ENCODE measurements at places on chromosomes 1 and 21.

- DNase-seq = no peak
These were observed 63.6 kb downstream of the NEK7 start for GRCh38 chr1:198220428-198220827.

DNA sequence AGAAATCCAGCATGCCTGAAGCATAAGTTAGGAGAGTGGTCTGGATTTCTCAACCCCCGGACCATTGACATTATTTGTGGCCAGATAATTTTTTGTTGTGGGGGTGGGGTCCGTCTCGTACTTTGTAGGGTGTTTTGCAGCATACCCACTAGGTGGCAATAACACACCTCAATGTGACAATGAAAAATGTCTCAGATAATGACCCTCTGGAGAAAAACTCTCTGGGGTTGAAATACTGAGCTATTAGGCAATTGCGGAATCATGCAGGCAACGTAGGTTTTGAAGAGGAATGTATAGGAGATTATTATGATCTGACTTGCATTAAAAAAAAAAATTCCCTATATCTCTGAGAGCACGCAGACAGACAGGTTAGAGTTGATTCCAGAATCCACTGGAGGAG lies 25.3 kb upstream of the RRP15 start:
- DNase-seq = no peak

DNA sequence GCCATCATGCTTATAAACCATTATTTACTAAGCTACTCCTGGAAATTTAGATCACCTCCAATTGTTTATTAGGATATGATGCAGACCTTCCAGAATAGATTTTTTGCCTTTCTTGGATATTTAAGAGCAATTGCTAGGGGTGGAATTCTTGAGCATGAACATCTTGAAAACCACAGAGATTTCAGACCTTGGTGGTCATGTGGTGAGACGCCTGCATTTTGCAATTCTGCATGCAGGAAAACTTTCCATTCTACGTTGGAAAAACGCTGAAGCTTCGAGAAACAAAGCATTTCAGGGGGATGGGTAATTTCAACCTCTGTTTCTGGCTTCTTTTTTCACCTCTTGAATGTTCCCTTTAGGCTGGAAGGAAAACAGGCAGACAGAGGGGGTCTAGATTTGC lies 596.3 kb downstream of the KIF26B start:
- DNase-seq = no peak

- DNase-seq = no peak
These were observed 19.1 kb downstream of the NPPA start for GRCh38 chr1:11828511-11828910.

DNA sequence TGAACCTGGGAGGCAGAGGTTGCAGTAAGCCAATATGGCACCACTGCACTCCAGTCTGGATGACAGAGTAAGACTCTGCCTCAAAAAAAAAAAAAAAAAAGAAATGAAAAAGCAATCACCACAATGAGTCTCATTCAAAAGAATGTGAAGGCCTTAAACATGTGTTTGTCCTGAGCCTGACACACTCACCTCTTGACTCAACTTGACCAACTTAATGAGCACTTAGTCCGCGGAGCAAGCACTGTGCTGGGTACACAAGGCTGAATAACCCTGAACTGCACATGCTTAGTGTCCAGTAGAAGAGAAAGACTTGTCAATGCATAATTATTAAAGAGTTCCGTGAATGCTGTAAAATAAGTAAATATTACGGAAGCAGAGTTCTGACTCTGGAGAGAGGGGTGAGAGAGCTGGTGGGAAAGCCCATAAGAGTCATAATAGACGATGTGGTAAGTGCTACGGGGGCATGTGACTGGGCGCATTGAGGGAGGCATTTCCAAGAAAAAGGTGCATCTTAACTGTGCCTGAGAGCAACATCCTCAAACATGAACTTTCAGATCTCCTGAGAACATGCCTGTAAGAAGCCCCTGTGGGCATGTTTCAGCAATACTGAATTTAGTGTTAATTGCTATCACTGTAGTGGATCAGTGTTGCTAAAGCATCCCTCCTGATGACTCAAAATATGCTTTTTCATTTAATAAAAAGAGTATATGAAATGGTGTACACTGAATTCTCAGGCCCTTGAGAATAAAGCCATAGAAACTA lies 27.2 kb downstream of the MCOLN2 start:
- no peak for DNase-seq

- DNase-seq = no peak
These were observed 9.0 kb downstream of the LRRC40 start for GRCh38 chr1:70196333-70196732.

- no peak for DNase-seq
These were observed 164.2 kb downstream of the RHOU start for GRCh38 chr1:228899421-228899956.

DNA sequence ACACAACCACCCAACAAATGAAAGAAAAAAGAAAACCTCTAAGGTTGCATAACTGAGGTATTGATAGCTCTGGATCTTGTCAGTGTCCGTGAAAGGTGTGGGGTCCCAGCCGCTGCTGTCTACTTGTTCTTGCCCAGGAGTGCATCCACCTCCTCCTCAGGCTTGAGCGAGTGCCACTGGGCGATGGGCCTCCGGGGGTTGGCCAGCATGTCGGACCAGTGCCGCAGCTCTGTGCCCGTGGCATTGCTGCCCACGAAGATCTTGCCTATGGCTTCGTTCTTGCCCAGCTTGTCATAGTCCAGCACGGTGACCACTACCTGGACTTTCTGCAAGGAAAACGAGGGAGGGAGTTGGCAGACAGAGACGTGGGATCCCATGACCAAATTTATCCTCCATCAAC lies 113.6 kb downstream of the SYT2 start:
- DNase-seq = no peak

DNA sequence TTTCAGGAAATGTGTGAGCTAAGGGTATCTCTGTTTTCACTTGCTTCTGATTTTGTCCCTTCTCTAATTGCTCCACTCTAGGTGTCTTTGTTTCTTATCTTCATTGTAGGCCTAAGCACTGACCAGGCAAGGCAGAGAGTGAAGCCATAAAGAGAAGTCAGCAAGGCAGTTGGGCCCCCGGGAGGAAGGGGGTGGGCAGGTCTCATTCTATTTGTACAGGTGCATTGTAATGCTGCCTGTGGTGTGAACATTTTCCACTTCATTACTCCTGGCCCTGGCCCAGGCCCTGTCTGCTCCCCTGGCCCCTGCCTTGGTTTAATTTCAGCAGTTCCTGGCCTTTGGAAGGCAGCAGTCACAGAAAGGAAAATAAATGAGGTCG lies 86.4 kb upstream of the JUN start:
- DNase-seq = no peak

- no peak for DNase-seq
These were observed 556.5 kb upstream of the BRINP3 start for GRCh38 chr1:191034132-191034531.

DNA sequence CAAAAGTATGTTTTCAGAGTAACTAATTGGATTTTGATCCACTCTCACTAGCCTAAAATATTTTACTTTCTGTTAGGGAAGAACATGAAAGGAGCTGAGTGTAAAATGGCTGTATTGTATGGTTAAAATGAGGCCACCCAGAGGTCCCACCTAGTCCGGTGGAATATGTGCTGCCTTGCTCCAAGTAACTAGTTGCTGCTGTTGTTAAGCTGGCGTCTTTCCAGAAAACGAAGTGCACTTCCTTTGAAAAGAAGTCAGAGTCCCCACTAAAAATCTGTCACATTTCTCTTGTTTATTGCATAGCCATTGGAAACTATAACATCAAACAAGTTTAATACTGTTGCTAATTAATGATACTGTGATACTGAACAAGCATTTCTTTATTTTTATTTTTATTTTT lies 3.2 kb downstream of the SLC25A33 start:
- DNase-seq = no peak

DNA sequence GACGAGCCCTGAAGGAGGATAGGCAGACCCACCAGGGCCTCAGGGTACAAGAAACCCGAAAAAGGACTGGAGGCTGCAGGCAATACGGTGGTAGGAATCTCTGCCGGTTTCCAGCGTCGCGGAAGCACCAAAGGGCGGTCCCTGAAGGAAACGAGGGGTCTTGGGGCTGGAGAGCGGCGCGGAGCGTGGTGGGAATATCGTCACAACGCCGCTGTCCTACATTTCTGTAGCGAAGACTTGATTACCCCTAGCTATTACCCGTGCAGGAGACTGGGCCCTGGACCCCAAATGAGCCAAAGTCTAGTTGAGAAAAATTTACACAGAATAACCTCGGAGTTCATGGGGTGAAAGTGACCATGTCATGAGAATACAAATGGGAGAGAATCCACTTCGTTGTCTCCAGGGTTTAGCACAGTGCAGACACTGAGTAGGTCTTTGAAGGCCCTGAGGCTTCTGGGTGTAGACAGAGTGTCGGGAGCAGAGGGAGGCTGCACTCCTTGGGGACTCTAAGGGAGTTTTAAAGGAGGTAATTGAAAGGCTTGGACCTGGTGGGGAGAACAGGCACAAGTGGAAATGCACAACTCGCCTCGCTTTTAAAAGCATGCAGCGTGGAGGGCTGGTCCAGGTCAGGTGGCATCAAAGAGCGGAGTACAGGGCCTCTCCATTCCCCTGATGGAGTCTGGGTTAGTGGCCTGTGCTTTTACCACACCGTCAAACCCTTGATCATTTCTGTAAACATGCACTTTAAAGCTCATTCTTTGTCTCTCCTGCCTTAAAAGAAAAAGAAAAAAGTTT lies 1.5 kb downstream of the ATP1A1 start:
- no peak for DNase-seq

DNA sequence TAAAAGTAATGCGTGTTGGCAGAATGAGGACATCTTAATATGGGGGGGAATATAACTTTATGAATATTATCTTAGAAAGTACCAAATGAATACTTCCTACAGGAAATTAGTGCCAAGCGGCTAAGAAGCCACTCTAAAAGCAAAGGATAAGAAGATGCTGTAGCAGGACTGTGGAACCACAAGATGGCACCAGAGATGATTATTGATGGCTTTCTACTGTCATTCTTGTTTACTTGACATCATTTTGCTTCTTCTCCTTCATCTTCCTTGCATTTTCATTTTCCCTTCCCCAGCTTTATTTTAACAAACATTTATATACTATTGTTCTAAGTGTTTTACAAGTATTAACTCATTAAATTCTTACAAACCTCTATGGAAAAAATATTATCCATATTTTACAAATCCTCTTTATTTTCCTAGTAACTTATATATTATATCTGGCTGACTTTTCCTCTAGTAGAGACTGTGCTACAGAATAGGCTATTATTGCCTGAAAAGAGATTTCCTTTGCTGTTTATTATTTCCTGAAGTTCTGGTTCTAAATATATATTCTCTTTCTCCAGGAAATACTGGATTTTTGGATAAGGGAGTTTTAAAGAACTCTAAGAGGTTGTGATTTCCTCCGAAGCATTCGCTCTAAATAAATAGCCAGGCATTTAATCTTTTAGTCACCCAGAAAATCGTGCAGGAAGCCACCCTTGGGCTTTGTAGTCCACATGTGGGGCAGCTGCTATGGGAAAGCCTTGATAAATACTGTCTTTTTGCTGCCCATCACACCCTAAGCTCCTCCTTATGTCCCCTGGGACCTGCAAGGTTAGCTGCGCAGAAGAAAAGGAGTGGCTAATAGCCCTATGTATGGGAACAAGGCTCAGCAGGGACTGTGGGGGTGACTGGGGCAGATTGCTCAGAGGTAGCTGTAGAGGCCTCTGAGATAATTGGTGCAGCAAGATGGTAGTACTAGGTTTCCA lies 69.8 kb downstream of the TPR start:
- DNase-seq = no peak

GRCh38 chr21:14758849-14759248 lies 212.7 kb upstream of the SAMSN1 start:
- no peak for DNase-seq

DNA sequence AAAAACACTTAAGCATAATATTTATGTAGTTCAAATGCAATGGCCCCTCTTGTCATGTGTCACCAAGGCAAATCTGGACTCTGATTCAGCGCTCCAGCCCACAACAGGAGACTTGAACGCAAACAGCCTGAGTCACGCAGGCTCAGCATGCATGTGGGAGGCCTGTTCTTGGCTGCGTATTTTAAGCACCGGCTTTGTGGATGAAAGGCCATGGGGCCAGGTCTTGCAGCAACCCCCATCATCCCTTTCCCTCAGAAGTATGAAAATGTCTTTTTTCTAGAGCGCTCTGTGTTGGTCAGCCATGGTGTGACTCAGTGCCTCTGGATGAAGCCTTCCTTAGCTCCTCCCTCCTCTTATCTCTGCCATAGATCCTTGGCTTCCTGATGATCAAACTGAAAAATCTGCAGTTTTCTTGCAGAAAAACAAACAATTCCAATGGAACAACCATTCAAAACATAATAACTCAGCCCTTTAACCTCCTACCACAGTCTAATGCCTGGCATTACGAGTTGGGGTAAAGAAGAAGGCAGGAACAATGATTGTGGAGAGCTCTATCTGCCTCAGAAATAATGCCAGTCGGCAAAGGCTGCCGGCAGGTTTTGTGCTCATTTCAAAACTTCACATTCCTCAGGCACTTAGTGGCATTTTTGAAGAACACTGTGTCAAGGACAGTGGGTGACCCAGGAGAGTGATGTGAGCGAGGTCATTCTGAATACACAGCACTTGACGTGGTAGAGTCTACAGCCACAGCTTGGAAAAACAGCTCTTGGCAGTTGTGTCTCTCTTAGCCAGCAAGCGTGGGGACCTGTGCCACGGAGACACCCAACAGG lies 167.5 kb downstream of the CLIC6 start:
- no peak for DNase-seq

- no peak for DNase-seq
These were observed 32.0 kb upstream of the CSF1 start for GRCh38 chr1:109878531-109879104.

DNA sequence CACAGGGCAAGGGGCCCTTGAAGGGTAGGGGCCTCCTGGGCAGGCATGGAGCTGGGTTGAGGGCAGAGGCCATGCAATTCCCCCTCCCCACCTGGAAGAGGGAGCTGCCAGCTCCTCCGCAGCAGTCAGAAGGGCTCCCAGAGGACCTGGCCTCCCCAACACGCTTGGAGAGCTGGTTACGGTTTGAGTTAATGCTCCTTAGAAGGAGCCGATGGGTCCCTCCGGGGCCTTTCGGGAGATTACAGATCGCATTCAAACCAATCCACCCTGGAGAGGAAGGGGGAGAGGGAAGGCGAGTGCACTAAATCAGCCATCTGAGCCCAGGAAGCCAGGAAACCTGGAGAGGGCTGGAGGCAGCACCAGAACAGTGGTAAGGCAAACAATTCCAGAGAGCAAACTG lies 106.3 kb upstream of the CSF3R start:
- no peak for DNase-seq
